Activated CD4-positive, alpha-beta T cell treated with anti-CD3 and anti-CD28 coated beads, Interleukin-2, amount 50 U/mL, for 16 hours (primary cell): ENCODE measurements at places on chromosomes 7 and 10.

DNA sequence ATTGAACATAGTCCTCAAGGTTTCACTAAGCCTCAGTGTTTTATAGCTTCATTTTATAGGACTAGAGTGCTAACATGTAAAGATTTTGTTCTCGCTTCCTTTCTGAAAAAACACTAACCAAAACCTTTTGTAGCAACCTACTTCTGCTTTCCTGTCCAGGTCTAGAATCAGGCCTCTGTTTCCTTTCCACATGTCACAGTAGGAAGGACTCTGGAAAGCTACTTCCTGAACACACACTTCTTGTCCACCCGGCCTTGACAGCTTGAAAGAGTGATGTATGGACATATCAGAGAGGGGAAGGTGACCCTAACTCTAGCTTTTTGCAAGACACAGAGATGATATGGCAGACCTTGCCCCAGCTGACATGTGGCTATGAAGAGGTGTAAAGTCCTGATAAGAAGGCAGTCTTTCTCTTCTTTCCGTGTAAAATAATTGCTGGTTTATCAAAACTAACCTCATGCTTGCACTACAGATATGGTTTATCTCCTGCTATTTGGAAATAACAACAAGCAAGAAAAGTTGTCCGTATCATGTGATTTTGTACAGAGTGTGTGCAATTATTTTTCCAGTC, 175.4 kb downstream of the SKAP2 start:
- DNase-seq, result no peak

- peak; percentile 24 for DNase-seq
Observed at GRCh38 chr10:37734971-37735370, 122.4 kb downstream of the ZNF248 start.

GRCh38 chr7:18416988-18417387, 78.6 kb upstream of the HDAC9 start:
- no peak for DNase-seq

GRCh38 chr10:13765641-13766341, 179.0 kb downstream of the PRPF18 start:
- no peak for DNase-seq

DNA sequence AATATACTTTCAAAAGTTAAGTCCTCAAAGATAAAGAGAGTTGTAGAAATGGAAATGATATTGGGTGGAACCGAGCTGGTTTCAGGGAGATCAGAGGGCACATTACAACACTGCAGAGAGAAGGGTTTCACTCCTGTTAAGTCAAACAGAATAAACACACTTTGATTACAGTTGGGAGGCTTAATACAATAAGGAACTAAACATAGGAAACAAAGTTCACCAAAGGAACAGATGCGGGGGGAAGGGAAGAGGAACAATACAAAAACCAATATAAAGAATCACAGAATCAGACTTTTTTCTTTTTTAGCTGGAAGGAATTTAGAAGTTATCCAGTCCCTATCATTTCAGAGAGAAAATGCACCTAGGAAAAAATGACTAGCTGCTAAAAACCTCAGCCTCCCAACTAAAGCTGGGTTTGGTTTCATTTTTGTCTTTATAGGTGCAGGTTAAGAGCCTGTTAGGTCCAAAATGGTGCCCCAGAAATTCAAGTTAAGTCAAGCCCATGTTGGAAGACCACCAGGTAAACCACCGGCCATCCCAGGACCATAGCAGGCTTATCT, 81.9 kb downstream of the DNMBP start:
- no peak for DNase-seq

DNA sequence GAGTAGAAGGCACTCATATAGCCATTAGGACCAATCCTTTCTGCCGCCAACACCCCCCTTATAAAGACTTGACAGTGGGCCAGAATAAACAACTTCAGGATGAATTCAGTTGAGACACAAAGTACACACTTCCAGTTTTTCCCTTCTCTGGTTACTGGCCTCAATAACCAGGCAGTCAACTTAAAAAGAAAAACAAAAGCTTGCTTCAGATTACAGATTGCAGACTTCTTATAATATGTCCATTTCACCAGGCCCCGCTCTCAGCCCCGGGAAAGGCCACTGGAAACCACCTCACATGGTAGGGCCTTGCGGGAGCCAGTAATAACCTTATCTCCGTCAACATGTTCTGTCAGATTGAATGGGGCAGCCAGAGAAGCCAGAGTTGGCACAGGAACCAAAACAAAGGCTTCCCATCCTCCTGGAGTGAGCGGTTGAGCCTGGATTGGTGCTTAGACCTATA, 108.8 kb downstream of the EGFR start:
- no peak for DNase-seq

DNA sequence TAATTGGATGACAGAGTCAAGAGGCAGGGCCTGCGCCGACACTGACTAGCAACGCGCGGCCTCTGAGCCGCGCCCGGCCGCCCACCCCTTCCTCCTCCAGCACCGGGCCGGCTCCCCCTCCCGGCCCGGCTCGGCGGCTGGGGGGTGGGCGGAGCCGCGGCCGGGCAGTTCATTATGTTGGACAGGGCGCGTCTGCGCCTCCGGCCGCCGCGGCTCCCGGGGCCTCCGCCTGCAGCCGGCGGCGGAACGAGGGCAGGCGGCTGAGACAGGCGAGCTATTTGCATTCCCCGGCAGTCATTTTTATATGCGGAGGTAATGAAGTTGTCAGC, 106.7 kb downstream of the SNX10 start:
- peak; percentile 20 for DNase-seq

GRCh38 chr10:95864906-95865813, 42.6 kb upstream of the CC2D2B start:
- peak; percentile 83 for DNase-seq

DNA sequence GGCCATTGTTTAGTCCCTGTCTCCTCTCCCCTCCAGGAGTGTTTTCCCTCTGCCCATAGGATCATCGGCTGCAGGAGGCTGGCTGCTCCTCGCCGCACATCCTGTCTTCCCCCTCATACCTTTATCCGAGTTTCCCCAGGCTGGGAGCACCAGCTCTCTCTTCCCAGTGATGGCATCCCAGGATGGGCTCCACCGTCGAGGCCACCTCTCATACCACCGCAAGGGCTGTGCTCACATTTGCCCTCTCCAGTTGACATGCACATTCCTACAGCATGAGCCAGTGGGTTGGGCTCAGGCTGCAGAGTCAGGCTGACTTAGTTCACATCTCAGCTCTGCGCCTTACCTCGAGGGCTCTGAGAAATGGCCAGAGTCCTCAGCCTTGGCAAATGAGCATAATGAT, 12.1 kb downstream of the HKDC1 start:
- no peak for DNase-seq

- no peak for DNase-seq
Observed at GRCh38 chr7:45368129-45368807, 205.9 kb upstream of the ADCY1 start.

DNA sequence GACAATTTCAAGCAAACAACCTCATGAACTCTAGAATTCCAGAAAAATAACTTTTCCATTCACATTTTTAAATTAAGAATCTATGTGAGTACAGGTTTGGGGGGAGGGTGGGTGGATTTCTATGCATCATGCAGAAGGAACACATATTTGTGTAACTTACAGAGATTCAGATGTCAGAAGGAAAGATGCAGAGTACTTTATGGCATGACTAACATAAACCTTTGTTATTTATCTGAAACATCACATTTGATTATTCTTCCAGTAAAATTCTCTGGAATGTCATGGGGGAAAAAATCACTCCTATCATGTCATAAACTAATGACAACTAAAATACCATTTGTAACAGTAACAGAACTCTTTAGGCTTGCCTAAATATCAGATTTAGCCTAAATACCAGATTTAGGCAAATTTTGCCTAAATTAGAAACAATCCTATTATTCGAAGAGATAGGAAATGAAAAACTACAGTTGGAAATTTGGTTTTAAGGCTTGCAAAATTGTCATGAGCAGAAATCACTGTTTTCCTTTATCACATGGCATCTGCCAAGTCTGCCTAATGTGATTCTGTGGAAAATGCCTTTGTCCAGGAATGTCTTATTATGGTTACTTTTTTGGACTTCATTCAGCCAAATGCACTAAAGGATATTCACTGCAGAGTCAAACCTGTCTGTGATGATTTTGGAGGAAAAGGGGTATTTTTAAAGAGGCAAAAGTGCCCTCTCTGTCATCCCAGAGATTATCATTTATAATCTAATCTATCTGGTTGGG, 527.7 kb upstream of the CELF2 start:
- DNase-seq, result no peak

GRCh38 chr10:128835361-128835760, 631.7 kb upstream of the MGMT start:
- no peak for DNase-seq

DNA sequence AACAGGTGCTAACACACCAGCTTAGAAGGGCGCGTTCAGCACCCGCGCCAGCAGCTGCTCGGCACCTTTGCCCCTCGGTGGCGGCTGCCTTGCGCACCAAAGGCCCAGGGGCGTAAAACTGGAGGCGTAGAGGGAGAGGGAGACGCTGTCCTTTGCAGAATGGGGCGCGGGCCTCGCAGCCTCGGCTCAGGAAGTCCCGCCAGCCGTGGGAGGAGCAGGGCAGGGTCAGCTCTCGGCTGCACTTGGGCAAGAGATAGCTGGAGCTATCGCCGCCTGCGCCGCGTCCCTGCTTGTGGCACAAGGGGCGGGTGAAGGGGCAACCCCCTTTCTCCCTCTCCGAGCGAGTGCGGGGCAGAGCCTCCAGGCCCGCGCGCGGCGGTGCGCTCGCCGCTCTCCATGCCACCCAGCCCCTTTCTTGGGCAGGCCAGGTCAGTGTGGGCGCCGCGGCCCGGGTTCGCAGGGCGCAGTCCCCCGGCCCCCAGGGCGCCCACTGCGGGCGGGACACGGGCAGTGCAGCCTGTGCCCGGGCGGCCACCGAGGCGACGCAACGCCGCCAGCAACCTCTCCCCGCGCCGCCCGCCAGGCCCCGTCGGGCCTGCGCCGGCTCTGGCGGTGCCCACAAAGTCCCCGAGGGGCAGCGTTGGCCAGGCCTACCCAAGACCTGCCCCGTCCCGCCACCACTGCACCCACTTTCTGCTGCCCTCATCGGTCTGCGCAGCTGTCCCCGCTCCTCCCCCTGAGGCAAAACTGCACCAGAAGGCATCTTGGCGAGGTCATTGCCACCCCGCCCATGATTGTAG, 4.1 kb downstream of the NEUROD6 start:
- no peak for DNase-seq

- no peak for DNase-seq
Observed at GRCh38 chr7:73577627-73578341, 595 bp downstream of the TBL2 start.

GRCh38 chr10:87915406-87915805, 52.0 kb downstream of the PTEN start:
- no peak for DNase-seq

DNA sequence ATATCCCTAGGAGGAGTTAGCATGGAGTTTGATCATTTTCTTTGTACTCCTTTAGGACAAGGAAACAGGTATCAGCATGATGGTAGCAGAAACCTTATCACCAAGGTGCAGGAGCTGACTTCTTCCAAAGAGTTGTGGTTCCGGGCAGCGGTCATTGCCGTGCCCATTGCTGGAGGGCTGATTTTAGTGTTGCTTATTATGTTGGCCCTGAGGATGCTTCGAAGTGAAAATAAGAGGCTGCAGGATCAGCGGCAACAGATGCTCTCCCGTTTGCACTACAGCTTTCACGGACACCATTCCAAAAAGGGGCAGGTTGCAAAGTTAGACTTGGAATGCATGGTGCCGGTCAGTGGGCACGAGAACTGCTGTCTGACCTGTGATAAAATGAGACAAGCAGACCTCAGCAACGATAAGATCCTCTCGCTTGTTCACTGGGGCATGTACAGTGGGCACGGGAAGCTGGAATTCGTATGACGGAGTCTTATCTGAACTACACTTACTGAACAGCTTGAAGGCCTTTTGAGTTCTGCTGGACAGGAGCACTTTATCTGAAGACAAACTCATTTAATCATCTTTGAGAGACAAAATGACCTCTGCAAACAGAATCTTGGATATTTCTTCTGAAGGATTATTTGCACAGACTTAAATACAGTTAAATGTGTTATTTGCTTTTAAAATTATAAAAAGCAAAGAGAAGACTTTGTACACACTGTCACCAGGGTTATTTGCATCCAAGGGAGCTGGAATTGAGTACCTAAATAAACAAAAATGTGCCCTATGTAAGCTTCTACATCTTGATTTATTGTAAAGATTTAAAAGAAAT, 4.8 kb downstream of the BAMBI start:
- DNase-seq, result no peak

DNA sequence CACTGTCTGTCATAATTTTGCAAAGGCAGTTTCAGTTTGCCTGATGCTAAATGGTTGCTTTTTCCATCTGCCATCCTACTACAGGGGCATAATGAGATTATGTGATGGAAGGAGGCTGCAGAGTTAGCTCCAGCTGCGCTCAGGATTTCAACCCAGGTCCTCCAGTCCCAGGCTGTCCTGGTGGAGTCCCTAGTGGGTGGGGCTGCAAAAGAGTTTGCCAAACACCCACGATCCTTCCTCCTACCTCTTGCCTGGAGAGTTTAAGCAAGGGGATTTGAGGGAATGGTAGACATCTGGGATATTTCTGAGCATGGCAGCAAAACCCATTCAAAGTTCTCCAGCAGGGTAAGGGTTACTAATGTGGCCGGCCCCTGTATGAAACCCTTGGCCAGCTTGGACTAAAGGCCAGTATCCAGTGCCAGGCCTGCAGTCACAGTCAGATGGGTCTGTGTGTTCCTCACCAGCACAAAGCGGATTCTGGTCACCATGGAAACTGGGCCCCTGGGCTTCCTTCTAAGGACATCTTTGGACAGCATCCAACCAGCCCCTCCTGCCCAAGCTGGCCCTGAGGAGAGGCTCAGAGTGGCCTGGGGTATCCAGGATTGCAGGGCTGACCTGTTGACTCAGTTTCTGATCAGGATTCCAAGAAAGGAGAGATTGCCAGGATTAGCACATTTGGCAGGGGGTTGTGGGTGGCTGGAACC, 42.7 kb upstream of the CHST3 start:
- no peak for DNase-seq

- no peak for DNase-seq
Observed at GRCh38 chr7:144513334-144513733, 109.8 kb upstream of the NOBOX start.

DNA sequence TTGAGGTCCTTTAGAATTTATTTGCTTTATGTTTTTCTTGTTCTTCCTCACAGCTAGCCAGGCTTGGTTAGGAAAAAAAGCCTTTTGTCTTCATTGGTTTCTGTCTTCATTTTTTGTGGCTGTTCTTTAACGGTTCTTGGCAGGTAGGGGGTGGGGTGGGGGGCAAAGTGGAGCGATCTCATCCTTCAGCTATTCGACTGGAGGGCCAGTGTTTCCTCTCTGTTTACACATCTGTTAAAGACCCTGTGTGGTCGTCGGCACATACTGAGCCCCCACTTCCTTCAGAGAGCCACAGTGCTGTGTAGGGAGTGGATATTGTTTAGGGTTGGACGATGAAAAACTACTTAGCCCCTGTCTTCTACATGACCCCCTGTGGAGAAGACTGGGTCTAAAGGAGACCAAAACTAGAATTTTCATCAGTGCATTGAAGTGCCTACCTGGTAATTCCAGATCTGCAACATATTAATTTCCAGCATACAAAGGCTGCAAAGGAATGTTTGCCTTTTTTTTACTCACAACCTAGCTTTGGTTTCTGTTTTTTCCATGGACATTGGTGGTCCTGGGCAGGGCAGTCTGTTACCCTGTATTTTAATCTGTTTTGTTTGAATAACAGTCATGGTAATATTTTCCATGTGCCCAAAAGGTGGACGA, 29.0 kb downstream of the PRPF18 start:
- no peak for DNase-seq
